Left ventricle myocardium inferior (tissue), 1 donor: ENCODE measurements at places on chromosomes 7 and 10. TPM values are rescaled to one million over a fixed set of nuclear protein-coding genes. Genes with fewer than 3 reads are reported as not detected.

The CYP3A4 gene
- not detected for total RNA-seq

DNA sequence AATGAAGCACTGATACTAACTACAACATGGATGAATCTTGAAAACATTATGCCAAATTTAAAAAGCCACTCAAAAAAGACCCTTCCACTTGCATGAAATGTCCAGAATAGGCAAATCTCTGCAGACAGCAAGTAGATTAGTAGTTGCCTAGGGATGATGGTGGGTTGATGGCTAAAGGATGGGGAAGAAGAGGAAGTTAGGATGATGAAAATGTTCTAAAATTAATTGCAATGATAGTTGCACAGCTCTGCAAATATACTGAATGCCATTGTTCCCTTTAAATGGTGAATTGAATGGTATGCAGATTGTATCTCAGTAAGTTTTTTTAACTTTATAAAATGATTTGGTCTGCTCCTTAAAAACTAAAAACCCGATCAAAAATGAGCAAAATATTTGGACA, 7.3 kb upstream of the LIPA start:
- no peak for DNase-seq

DNA sequence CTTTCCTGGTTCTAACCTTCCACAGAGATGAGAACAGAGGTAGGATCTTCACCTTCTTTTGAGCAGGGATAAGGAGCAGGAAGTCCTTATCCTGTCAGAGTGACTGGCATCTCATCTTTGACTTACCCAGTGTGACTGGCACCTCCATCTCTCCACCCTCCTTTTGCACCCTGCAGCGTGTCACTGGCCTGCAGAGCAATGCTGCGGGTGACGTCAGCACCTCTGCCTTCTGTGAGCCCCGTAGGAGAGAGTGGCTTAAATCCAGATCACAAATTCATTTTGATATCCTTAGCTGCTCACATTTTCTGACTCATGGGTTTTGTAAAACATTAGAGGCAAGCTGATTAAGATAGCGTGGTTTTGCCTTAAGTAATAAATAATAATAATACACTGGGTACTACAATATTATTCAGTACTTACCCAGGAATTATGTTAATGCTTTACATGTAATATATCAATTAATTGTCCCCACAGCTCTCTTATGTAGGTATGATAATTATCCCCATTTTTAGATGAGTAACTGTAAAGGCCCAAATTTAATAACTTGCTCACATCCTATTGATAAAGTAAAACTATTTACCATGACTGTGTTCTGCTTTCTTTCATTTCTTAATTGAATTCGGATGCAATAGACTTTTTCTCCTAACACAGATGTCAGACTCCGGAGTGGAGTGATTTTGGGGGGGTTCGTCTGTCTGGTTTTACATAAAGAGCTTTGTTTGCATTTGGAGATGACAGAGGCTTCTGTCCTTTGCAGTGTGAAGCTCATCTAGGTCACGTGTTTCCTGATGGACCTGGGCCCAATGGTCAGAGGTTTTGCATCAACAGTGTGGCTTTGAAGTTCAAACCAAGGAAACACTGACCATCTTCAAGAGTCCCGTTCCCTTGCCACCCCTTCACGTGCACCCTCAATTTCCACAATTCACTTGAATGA, 24.9 kb downstream of the MSRB2 start:
- DNase-seq, result no peak

The PAX4 gene
- total RNA-seq, result not detected

DNA sequence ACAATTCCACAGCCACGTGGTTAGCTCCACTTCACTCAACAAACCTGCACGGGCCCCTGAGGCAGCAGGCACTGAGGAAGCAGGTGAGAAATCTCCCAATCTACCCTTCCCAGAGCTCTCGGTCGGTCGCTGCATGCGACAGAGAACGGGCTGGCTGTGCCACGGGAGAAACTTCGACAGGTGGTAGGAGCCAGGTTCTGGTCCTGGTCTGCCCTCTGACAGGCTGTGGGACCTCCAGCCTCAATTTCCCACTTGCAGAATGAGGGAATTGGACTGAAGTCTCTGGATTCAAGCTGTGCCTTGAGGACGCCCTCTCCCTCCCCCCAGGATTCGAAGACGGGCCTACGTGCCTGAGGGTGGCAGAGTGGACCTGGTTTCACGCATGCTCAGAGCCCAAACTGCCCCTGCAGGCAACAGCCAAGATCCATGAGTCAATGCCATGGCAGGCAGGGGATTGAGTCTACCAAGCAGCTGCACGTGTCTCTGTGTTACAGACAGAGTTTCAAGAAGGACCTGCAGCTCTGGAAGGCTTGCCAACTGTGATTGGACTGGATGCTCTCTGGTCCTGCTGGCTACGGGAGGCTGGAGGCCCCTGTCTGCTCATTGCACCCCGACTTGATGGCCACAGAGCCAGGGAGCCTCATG, 215.0 kb downstream of the USP6NL start:
- no peak for DNase-seq
